Hypothalamus (tissue), 51 donors: ENCODE measurements at places on chromosomes 3 and 15.

DNA sequence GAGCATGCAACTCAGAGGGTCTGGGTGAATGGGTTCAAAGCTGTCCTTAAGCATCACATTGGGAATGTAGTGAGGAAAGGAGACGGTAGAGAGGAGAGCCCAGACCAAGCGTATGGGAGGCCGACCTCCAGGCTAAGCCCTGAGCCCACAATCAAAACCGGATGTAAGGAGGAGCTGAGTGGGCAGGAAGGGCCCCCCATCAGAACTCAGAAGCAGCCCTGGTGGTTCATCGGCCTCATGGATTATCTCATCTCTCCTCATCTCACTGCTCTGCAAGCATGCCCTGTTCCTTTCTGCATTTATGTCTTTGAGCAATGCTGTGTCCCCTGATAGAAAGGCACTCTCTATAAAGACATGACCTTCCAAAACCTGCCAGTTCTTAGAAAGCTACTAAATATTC lies 6.2 kb downstream of the HDC start:
- no peak for DNase-seq

DNA sequence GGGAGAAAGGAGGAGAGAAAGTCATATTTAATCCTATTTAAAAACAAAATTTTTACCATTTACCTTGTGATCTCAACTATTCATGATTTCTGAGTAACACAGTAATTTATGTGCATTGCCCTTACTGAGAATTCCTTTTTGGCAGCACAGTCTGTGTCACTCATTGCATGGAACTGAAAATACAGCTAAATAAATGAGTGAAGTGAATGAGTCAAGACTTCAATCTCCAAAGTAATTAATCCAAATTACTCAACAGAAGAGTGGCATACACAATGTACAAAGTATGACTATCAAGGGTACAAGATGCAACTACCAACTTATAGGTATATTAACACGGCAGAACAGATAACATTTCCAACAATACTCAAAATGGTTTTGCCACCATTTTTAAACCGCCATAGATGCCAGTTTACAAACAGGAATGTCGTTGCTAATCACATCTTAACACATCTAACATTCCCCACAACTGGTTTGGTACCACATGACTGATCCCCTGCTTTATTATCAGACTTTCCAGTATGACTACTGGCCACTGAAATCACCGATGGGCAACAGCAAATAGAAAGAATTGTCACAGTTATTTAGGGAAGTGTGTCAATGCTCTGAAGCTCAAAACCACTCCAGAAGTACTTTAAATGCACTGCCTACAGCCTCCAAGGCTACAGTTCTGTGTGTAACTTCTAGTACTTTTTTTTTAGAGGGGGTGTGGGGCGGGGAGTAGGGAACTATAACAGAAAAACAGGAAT lies 410.4 kb downstream of the SHQ1 start:
- DNase-seq, result no peak

- DNase-seq, result no peak
Measured at GRCh38 chr3:193872265-193872753, 263.6 kb upstream of the HES1 start.

DNA sequence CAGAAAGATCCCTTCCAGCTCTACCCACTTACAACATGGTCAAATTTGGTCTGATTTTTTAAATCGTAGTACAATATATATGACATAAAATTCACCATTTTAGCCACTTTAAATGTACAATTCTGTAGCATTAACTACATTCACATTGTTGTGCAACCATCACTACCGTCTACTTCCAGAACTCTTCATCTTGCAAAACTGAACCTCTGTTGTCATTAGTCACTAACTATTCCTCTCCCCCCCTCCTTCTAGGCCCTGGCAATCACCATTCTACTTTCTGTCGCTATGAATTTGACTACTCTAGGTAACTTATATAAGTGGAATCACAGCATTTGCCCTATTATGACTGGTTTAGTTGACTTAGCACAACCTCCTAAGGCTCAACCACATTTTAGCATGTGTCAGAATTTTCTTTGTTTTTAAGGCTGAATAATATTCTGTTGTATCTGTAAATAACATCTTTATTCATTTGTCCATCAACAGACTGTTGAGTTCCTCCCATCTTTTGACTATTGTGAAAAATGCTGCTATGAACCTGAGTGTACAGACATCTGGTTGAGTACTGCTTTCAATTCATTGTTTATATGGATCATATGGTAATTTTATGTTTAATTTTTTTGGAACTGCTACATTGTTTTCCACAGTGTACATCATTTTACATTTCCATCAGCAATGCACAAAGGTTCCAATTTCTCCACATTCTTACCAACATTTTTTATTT lies 35.5 kb upstream of the CCR2 start:
- no peak for DNase-seq

DNA sequence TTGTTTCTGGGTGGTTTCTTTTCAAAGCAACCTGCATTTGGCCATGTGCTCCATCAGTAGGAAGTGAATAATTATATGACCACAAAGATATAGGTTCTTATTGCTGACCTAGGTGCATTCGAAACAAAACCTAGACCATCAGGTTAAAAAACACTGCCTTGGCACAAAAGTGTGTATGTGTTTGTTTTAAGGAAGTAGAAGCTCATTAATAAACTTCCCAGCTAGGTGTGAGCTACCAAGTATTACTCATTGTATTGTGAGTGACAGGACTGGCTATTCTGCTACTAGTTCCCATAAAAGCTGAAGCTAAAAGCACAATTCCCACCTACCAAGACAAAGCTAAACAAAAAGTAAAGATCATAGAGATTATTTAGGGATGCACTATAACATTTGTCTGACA lies 168.2 kb downstream of the TP63 start:
- DNase-seq, result no peak

- no peak for DNase-seq
Measured at GRCh38 chr3:141834292-141834691, 42.2 kb upstream of the ATP1B3 start.

- DNase-seq, result no peak
Measured at GRCh38 chr3:73080216-73080966, 18.9 kb downstream of the EBLN2 start.

DNA sequence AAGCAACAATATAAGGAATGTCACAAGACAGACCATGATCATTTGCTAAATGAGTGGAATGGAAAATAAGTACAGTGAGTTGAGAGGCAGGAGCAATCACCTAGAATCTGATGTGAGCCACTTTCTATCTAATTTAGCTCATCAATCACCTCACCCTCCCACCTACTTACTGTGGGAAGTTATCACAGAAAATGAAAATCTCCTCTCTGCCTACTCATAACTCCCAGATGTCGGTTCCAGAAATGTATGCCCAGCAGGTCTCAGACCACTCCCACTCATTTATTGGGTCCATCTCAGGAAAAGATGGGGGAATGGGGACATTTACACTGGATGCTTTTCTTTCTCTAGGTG lies 270.9 kb downstream of the FHIT start:
- no peak for DNase-seq

GRCh38 chr3:4614070-4614469 lies 120.9 kb downstream of the ITPR1 start:
- no peak for DNase-seq

GRCh38 chr3:56857178-56857577 lies 55.4 kb upstream of the ARHGEF3 start:
- DNase-seq, result no peak

GRCh38 chr3:187952849-187953248 lies 201.1 kb upstream of the LPP start:
- DNase-seq, result no peak

DNA sequence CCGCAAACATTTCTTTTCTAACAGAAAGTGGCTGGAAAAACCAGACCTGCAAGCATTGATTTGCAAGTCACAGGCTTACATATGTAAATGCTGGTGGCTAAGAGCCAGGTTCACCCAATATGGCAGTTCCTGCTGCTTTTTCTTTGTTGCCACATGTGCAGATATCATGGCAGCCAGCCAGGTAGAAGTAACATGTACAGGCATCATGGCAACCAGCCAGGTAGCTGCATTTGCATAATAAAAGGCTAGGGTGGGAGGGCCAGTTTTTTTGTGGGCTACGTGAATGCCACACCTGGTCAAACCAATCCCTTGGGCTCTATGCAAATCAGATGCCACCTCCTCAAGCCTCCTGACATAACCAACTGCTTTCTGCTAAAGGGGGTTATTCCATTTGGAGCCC lies 2.8 kb upstream of the SMCO1 start:
- DNase-seq, result no peak

- no peak for DNase-seq
Measured at GRCh38 chr3:128364808-128365360, 101.8 kb downstream of the DNAJB8 start.

DNA sequence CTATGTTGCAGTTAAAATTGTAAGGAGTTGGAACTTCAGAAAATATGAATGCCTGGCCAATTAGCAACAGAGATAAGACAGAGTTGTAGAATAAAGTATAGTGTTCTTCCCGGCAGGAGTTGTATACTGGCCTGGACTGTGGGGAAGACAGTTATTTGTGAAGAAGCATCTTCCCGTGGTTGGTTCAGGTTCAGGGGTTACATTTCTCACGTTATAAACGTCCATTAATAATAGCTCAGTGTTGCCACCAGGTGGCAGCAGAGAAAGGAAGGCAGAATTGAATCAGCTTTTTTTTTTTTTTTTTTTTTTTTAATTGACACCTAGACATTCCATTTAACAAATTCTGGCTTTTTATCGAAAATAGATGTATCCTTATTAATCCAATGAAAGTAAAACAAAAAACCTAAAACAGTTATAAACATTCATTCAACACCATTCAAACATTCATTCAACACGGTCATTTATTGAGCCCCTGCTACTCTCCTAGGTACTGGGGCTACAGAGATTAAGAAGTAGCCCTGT lies 66.4 kb upstream of the NR2E3 start:
- DNase-seq, result no peak

GRCh38 chr3:106945435-106945834 lies 431.8 kb upstream of the CCDC54 start:
- DNase-seq, result no peak

GRCh38 chr3:171873580-171873979 lies 30.4 kb downstream of the TMEM212 start:
- DNase-seq, result no peak

DNA sequence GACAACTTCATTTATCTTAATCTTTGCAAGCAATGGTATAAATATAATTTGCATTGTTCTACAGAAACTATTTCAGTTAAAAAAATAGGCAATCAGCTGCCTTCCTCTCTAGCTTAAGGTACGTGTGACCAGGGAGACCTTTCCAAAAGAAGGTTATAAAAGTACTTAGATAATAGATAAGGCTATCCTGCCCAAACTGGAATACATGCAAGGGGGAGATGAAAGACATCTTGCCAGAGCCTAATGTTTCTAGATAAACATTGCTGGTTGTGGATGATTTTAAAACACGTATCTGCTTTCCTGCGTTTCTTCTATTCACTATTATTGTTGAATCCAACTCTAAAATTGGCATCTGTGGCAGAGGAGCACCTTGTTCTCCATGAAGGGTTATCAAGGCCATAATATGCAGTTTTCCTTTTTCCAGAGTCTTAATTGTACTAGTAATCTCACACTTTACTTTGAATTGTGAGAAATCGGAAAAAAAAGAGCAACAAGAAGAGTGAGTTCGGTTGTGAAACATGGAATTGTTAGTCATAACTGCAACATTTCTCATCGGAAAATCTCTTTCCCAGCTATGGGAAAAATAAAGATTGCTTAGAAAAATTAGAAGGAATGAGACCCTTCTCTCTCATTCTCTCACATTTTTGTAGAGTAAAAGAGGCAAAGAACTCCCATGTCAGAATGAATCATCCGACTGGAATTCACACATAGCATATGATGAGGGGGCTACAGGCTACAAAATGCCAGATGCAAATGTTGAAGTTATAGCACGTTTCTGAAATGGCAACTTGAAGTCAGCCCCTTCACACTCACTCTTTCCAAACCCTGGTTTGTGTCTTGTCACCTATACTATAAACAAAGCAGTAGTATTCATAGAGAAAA lies 936.1 kb upstream of the NR2F2 start:
- no peak for DNase-seq

DNA sequence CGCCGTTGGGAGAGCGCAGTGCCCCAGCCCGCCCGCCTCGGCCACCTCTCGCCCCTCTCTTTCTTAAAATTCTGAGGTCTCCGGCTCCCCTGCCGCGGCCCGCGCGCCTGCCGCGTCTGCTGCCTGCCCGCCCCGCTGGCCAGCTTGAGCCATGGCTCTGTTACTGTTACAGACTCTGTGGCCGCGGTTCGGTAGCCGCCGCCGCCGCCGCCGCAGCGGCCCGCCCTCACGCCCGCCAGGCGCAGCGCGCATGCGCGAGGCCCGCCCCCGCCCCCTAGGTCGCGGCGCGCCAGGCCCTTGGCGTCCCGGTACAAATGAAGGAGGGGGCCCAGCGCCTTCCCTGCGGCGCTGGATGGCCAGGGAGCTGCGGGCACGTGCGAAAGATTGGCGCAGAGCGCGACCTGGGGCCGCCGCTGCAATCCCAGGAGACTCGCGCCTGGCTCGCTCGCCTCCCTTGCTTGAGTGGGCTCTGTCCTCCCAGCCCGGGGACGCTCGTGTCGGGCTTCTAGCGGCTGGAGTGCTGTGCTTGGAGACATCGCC lies at the start of gene ONECUT1:
ONECUT1 (minus strand) TSS at position 168 of the 540 bp plus-strand sequence. CDS start 452 bp downstream, outside the sequence.
- peak; percentile 37 for DNase-seq

DNA sequence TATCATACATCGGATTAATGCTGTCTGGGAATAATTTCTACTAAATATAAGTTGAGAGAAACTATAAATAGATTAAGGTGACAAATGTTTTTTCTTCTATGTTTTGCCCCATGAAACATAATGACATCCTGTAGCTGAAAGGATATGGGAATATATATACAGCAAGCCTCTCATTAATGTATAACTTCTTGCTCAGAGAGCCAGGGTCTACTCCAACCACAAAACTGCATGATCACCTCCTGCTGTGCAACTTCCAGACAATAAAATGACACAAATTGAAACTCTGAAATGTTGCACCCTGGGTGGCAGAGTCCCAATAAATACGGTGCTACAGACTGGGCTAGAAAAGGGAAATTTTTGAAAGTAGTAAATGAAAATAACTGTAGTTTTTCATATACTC lies 571.9 kb upstream of the CBLB start:
- DNase-seq, result no peak

- DNase-seq, result no peak
Measured at GRCh38 chr3:49566312-49566711, 12.0 kb downstream of the BSN start.

DNA sequence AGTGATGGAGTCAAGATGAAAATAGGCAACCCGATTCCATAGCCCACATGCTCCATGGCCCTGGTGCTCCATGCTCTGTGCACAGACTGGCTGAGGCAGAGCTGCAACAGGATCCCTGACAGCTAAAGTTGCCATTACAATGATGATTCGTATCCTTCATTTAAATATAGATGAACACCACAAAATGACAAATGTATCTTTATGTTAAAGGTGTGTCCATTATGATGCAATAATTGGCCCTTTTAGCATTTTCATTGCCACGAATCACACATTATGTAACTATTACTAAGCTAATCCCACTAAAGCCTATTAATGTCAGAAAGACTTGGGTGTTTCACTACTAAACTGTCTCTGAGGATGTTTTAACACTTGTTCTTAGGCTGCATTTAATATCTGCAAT lies 270.2 kb upstream of the THBS1 start:
- DNase-seq, result no peak

- no peak for DNase-seq
Measured at GRCh38 chr3:11523572-11524101, 120.1 kb downstream of the VGLL4 start.

GRCh38 chr3:57078344-57078634 lies 17.8 kb downstream of the SPATA12 start:
- peak; percentile 9 for DNase-seq

GRCh38 chr15:52102463-52102862 lies 10.1 kb downstream of the BCL2L10 start:
- DNase-seq, result no peak
